ENCODE measurements at places on chromosomes 2 and 18.
A peak's percentile ranks its signal among the peaks of the same experiment; 100 is the strongest.

DNA sequence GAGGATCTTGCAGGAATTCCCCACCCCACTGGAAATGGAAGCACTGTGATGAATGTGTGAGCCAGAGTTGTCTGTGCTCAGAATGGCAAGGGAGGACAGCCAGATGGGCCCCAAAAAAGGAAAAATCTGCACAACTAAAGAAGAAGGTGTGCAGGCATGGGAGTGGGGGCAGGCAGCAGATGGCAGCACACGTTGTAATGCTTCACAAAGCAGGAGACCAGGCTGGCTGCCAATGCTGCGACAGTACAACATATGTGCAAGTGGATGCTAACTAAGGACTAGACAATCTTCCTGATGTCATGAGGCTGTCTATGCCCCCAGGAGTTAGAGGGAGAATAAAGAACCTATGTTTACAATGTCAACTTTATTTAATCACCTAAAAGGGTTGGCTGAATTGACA, 27.2 kb downstream of the ST6GAL2 start:
- no peak for ATAC-seq

DNA sequence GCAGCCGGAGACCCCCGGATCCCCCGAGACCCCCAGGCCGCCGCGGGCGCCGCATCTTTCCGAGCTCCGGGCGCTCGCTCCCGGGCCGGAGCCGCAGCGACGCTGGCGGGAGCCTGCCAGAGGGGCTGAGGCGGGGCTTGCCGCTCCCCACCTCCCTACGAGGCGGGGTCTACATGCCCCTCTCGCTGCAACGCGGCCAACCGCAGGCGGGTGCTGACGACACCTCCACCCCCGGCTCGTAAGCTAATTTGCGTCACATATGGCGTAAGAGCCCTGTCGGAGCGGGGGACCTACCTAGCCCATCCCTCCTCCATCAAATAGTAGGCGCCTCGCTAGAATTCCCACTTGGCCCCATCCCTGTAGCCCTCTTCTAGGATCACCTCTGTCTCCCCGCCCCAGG, at the start of gene PTPRN:
PTPRN (minus strand) TSS at position 124 of the 400 bp plus-strand sequence; CDS start at position 55, 69 bp downstream.
- ATAC-seq: no peak

GRCh38 chr18:37259711-37260110, 305.9 kb downstream of the CELF4 start:
- no peak for ATAC-seq

DNA sequence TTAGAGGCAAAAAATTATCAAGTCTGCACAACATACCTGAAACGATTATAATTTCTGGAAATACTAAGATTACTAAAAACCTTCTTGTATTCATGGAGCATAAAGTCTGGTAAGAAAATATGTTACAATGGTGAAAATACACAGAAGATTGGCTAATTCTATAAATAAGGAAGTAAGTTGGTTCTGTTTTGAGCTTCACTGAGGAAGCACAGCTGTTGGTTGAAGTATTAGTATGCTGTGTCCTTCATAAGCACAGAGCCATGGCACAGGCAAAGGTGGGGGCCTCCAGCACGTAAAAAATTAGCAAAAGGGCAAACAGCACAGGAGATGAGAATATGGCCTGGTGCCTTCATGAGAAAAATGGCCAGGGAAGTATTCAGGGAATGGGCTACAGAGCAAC, 40.4 kb upstream of the ANKRD62 start:
- ATAC-seq: no peak

DNA sequence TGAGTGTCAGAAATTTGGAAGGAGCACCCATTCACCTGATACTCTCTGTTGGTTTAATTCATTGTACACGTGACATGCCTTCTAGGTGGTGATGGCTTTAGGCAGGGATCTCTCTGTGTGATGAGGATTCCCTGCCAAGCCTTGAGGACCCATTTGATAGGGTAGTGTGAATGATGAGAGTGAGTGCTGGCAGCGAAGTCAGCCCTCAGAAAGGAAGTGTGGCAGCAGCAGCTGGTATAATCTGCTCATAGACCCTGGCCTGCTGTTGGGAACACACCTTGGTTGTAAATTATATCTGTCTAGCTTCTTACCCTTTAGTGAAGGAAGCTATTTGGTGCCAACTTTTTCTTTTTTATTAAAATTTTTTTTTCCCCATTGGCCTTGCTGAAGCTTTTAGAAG, 164.5 kb downstream of the HAUS1 start:
- ATAC-seq: no peak

DNA sequence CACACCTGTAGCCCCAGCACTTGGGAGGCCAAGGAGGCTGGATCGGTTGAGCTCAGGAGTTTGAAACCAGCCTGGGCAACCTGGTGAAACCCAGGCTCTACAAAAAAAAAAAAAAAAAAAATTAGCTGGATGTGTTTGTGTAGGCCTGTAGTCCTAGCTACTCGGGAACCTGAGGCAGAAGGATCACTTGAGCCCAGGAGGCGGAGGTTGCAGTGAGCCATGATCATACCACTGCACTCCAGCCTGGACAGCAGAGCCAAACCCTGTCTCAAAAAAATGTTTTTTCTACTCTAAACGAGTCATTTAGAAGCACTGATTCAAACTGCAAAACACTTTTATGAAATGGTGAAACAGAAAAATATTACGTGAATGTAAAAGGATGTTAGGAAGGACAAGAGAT, 69.1 kb upstream of the SLC39A10 start:
- ATAC-seq: no peak

DNA sequence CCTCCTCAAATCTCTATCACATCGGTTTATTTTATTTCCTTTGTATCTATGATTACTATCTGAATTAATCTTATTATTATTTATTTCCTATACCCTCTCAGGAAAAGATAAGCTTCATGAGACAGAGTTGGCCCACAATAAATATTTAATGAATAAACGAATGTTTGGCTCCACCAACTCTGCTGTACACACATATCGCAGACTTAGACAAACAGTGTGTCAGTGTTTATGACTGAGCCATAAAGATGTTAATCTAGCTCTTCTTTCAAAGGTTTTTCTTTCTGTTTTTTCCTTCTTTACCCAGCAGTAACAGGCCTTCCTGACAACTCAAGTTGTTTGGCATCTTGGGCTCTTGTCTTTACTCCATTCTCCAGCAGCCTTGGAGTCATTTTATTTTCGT, 329.5 kb downstream of the CDH2 start:
- no peak for ATAC-seq

- ATAC-seq: no peak
Measured at GRCh38 chr2:237358721-237359517, 55.0 kb downstream of the COL6A3 start.

- no peak for ATAC-seq
Measured at GRCh38 chr2:174568425-174568824, 29.2 kb downstream of the WIPF1 start.

DNA sequence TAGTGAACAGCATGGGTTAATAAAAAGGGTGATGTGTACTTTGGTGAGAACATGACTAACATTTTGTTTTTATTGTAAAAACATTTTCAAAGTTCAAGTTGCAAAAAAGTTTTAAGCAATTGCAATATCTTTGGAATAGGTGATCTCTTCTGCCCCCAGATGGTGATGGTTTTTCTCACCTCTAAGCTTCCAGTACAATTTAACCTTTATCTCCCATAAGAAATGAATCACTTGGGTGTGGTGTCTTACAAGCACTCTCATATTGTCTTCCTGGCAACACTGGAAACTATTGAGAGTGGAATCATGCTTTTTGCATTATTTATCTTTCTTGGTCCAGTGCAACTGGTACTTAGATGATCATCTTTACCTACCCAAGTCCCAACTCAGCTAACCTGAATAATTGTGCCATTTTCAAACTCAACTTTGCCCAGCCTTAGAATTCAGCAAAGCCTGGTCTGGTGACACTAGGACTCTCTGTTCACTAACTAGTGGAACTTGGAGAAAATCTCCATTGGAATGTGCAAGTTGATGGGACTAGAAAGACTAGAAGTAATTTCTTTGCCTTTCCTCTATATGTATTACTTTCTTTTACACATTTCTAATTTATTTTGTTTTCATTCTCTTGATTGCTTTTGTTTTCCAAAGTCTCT, 964.7 kb upstream of the ZEB2 start:
- ATAC-seq: peak; percentile 64

- ATAC-seq: no peak
Measured at GRCh38 chr2:8563814-8564474, 117.9 kb upstream of the ID2 start.

GRCh38 chr2:48145845-48146452, 239.7 kb upstream of the FBXO11 start:
- no peak for ATAC-seq

- peak; percentile 6 for ATAC-seq
Measured at GRCh38 chr2:28355521-28356094, 37.0 kb upstream of the FOSL2 start.

- no peak for ATAC-seq
Measured at GRCh38 chr2:237631007-237631785, 3.8 kb downstream of the LRRFIP1 start.

GRCh38 chr2:135052997-135053474, 944 bp downstream of the RAB3GAP1 start:
- peak; percentile 13 for ATAC-seq

- no peak for ATAC-seq
Measured at GRCh38 chr2:29174937-29175336, 59.7 kb downstream of the CLIP4 start.

DNA sequence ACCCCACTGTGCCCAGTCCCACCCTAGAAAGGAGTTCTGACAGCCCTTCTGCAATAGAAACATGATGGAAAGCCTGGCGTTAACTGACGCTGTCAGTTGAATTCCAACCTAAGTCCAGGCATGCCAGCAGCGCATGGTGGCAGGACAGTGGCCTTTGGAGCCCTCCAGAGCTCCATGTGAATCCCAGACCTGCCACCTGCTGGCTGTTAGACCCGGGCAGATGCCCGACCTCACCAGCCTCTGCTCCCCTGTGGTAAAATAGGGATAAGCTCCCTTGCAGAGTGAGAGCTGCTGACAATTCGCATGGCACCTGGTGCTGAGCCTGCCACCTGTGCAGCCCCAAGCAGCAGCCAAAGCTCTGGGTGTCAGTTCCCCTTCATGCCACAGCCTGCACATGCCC, 138.6 kb downstream of the LOXHD1 start:
- ATAC-seq: peak; percentile 43

GRCh38 chr2:123692121-123692520, 333.0 kb upstream of the CNTNAP5 start:
- ATAC-seq: no peak

DNA sequence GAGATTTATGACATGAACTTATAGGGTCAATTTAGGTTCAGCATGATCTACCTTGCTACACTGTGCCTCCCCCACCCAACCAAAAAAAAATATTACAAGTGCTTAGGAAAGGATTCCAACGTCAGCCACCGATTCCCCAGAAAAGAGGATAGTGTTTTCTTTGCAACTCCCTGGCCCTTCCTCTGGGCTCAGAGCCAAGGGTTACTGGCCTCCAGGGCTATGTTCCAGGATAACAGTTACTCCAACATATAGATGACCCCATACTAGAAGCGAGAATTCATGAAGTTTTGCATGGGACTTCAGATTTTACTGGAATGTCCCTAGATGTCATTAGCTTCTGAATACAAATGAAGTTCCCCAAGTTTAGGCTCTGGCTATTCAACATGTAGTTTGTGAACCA, 172.1 kb downstream of the UPP2 start:
- no peak for ATAC-seq

GRCh38 chr18:2448565-2449151, 122.6 kb downstream of the METTL4 start:
- ATAC-seq: no peak

GRCh38 chr2:197308996-197309690, 1.4 kb downstream of the ANKRD44 start:
- ATAC-seq: no peak

DNA sequence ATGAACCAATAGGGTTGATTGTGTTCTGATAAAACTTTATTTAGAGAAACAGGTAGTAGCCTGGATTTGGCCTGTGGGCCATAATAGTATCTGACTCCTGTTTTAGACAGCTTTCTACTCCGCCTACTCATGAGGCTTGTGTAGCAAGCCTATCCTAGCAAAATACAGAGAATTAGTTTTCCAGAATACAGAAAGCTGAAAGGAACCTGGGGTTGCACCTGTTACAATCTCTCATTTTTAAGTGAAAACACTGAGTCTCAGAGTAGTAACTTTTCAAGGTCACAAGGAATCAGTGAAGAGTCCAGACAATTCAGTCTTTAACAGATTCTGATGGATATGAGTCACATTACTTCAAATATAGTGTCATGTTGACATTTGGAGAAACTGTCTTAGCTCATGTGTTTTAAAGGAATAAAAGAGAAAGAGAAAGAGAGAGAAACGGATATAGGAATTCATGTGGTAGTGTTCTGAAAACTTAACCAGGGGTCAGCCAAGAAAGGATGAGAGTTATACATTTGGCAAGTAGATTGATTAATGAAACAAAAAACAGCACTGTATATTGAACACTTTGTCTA, 17.0 kb downstream of the ARHGAP28 start:
- no peak for ATAC-seq

DNA sequence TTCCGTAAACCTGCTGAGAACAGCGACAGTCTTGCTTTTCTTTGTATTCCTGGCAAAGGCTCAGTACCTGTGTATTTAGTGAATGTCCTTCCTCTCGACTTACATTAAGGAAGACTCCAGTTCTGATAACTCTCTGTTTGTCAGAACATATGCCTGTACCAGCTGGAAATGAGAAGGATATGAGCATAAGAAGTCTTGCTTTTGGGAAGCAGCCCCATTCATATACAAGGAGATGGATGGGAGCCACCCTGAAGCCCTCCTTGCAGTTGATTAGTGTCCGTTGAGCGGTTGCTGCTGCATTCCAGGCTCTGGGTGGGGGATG, 59.8 kb downstream of the SH3BP4 start:
- no peak for ATAC-seq

- no peak for ATAC-seq
Measured at GRCh38 chr2:68435615-68436014, 31.5 kb downstream of the FBXO48 start.

DNA sequence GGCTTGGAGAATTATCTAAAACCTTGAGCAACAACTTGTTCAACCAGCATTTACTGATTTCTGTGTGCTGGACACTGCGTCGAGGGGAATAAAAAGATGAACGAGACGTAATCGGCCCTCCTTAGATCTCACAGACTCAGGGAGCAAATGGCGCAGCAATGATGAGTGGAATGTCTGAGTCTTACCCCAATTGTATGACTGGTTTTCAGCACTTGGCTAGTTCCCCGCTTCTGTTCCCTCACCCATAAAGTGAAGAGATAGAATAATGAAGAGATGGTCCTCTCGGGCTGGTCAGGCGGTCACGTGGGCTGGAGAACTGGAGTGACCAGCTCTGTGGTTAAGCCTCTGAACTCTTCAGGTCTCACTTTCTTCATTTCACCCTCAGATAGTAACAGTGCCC, 17.3 kb upstream of the GATA6 start:
- no peak for ATAC-seq

Data from esophagus mucosa (tissue), 1 donor.